ENCODE measurements at places on chromosomes 5 and 9. TPM values are rescaled to one million over a fixed set of nuclear protein-coding genes. Genes with fewer than 3 reads are reported as not detected.

POLK gene
- 18.8 TPM for total RNA-seq

DNA sequence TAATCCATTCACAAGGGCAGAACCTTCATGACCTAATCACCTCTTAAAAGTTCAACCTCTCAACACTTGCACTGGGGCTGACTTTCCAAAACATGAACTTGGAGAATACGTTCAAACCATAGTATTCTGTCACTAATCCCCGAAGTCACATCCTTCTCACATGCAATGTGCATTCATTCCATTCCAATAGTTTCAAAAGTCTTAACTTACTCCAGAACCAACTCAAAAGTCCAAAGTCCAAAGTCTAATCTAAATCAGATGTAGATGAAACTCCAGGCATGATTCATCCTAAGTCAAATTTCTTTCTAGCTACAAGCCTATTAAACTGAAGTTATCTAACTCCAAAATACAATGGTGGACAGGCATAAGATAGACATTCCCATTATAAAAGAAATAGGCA is 21.7 kb upstream of the ADAMTSL1 start:
- no peak for DNase-seq

MCIDAS gene
- 1.3 TPM for total RNA-seq

- DNase-seq: no peak
These were observed 4.3 kb downstream of the MGAT4B start for GRCh38 chr5:179802207-179802883.

CARD9 gene
- 0.78 TPM for total RNA-seq

ORM1 gene
- total RNA-seq: 43.8 TPM
